Effector memory CD8-positive, alpha-beta T cell (primary cell): ENCODE measurements at places on chromosomes 7 and 10.

GRCh38 chr7:120307991-120308545 lies 35.1 kb downstream of the KCND2 start:
- DNase-seq: no peak

DNA sequence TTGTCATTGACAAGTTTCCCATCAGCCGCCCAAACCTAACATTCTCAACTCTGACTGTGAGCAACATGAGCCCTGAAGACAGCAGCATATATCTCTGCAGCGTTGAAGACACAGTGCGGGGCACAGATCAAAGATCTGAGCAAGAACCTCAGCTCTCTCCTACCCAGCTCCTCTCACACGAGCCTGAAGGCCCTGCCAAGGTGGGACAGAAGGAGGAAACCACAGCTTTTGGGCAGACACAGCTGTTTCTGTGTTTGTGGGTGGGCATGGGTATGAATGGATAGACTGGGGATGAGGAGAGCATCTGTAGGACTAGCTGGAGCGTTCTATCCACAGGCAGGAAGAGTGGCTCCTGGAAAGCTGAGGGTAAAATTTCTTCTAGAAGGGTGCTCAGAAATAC lies 8.5 kb upstream of the PRSS1 start:
- DNase-seq: no peak

DNA sequence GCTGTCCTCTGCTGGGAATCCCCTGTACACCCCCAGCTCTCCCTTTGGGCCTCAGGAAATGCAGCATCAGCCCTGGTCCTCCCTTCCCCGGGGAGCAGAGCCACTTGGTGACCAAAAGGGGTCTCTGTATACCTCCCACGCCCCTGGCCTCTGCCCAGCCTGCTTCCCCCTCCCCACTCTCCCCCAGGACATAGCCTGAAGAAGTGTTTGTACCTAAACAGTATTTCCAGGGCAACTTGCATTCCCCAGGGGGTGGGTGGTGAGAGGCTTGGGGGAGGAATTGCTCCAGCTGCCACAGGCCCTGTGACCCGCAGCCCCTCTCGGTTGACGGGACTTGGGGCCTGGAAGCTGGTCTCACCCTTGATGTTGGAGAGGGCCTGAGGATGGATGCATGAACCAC lies 39.3 kb downstream of the TMEM270 start:
- no peak for DNase-seq

- DNase-seq: no peak
Observed at GRCh38 chr10:71064413-71065118, 147.8 kb upstream of the UNC5B start.

- DNase-seq: no peak
Observed at GRCh38 chr7:14115701-14116100, 126.2 kb upstream of the ETV1 start.

DNA sequence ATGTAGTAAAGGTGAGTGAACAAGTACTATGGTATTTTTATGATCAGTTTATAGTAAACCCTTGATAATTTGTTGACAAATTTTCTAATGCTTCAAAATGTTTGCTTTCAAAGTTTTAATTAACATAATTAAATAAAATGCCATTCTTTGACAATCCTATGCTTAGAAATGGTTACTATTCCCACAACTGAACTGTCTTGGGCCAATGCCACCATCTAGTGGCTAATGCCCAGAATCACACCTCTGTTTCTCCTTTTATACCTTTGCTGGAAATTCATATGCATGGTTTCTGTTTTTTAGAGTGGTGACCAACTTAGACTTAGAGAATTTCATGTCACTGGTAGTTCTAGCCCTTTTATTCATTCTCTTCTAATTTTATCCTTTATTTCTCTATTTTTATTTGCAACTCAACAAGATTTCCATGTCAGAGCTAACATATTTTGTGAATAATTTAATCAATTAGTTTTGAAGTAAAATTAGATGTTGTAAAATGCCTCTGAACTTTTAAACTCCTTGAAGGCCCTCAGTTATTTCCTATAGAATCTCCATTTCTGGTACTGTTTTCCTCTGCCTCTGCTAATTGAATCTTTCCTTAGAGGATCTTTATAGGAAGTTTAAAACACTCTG lies 31.1 kb downstream of the PCGF5 start:
- peak; percentile 56 for DNase-seq

GRCh38 chr7:81114633-81115032 lies 195.8 kb upstream of the SEMA3C start:
- DNase-seq: no peak

- no peak for DNase-seq
Observed at GRCh38 chr10:52740913-52741675, 31.5 kb downstream of the MBL2 start.

DNA sequence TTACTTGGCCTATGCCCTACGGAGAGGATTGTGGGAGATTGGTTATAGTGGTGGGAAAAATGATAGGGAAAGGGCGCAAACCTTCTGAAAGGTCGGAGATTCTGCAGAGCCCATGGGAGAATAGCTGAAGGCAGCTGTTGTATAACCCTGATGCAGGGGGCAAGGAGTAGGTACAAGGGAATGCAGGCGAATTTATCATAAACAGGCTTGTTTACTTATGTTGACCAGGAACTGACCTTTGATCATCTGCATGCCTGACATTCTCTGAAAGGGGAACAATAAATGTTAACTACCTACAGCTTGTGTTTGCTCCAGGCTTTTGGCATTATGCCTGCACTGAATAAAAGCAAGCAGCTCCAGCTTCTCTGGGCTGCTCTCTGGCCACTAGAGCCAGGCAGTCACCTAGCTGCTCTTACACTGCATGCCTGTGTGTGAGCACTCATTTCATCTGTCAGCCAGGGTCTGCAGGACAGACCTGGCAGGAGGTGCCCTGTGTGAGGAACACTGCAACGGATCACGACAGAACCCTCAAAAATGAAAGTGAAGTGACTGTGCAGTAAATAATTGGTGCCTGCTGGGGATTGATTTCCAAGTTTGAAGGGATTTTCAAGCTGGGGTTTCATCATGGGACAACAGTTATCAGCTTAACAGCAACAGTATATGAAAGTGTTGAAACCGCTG lies 31.1 kb upstream of the ABCA13 start:
- no peak for DNase-seq

- DNase-seq: peak; percentile 38
Observed at GRCh38 chr7:134701272-134701671, 54.6 kb downstream of the BPGM start.

DNA sequence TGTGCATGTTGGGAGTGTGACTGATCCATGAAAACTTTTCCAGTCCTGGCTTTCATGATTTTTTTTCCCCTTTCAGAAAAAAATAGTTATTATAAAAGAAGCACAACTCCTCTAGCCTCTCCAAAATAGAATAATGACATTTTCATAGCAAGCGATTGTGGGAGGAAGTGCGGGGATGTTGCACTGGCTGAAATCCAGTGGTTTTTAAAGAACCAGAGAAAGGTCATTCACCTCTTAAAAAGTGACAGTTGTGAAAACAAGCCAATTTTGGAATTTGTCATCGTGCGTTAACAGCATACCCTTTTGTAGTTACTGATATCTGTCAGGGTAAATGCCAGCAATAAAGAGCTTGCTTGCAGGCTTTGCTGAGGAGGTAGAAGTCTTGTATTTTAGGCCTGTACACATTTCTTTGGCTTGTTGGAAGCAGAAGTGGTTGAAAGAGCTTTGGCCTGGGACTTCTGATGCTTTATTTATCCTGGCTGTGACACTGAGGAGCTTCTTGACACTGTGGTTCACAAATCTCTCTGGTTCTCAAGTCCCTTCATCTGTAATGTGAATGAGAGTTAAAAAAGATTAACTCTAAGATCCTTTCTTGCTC lies 545.9 kb downstream of the REEP3 start:
- no peak for DNase-seq

DNA sequence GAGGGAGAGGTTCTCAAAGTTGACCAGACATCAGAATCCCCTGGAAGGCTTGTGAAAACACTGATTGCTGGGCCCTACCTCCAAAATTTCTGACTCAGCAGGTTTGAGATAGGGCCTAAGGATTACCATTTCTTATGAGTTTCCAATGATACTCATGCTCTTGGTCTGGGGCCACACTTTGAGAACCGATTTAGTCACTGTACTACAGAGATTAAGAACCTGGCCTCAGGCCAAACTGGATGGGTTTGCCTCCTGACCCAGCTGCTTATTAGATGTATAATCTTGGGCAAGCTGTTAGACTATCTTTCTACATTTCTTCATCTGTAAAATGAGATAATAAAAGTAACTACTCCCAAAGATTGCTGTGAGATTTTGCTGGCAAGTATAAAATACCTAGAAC lies 77.1 kb upstream of the SCIN start:
- no peak for DNase-seq

DNA sequence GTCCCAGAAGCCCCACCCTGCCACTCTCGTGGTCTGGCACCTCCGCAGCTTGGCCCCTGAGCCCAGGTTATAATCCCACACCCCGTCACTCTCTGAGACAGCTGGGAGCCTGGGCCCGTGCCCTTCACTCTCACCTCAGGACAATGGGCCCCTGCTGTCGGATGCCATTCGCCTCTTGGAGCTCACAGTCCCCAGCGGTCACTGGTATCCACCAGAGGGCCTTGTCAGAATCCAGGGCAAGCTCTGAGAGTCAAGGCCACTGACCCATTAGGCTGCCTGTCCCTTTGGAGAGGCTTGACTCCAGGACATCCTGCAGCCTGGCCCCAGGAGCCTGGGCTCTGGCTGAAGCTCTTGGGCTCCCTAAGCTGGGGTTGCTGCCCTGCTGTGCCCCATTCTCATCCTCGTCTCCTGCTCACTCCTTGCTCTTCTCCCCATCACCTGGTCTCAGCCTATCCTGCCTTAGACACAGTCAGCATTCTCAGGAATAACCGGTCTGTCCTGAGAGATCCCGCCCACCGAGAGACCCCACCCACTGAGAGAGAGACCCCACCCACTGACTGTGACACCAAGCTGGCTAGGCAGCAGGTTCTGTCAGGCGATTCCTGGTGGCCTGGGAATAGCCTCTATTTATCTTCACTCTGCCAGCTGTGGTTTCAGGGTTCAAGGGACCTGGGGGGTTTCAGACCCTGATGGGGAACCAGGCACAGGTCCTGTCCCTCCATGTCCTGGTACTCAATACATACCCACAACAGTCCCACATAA lies 27.7 kb downstream of the CPXM2 start:
- DNase-seq: no peak

DNA sequence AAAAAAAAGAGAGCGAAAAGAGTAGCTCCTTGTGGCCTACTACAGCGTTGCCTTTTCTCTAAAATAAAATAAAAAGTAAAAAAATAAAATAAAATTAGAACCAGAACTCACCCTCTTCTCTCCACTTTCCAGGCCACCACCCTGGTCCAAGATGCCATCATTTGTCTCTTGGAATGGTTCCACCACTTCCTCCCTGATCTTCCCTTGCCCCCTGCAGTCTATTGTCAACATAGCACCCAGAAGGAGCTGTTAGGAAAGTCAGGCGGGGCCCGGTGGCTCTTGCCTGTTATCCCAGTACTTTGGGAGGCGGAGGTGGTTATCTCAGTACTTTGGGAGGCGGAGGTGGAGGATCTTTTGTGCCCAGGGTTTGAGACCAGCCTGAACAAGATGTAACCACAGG lies 7.6 kb upstream of the GRID2IP start:
- DNase-seq: no peak

DNA sequence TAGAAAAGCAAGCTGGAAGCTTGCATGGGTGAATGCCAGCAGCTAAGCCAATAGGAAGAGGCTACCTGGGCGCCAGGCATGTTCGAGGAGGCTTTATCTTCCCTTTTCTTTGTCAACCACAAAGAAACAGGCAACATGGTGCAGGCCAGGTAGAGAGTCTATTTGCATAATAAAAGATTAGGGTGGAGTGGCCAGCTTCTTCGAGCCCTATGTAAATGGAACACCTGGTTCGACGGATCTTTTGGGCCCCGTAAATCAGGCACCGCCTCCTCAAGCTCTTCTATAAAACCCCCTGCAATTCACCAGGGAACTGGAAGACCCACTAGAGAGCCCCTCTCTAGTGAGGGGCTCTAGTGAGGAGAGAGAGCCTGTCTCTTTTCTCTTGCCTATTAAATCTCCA lies 1106.2 kb upstream of the CELF2 start:
- DNase-seq: no peak

DNA sequence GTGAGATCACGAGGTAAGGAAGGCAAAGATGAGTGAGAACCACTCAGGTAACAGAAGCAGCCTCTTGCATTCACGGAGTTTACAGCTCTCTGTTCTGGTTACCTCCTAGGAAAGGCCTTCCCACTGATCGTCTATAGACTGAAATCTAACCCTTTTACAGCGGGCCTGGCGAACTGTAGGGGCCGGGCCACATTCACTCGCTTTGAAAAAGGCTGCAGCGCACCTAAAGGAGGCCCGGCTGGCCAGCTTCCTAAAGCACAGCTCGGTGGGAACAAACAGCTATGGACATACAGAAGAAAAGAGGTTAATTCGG lies 565 bp downstream of the ATP5MK start:
- no peak for DNase-seq

GRCh38 chr7:151277631-151278030 lies 29.1 kb upstream of the SMARCD3 start:
- no peak for DNase-seq

GRCh38 chr10:2543142-2543886 lies 524.0 kb upstream of the PFKP start:
- no peak for DNase-seq

- DNase-seq: no peak
Observed at GRCh38 chr7:47932466-47933037, 15.7 kb downstream of the PKD1L1 start.

DNA sequence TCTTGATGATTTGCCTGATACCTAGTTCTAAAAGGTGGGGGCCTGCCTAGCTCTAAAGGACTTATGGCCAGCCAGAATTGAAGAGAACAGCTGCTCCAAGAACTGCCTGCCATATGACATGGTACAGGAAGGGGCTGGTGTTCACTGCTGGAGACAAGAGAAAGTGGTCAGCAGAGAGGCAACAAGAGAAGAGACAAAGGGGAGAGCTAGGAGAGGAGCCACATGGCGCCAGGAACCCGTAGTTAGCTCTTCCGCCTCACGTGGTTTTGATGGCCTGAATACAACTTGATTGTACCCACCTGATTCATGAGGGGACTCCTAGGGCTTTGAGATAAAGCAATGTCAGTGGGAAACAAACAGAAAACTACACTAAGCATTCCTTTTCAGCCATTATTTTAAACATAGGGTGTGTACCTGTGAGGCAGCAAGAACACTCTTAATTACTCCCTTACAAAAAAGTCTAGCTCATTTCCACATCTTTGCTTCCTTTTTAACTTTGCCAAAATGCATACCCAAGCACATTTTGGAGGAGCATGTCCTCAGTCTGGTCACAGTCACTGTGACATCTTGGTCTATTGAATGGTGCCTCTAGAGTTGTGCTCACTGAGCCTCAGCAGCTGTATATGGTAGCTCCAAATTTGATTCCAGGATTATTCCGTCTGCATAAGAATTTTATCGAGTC lies 71.6 kb downstream of the CCDC71L start:
- no peak for DNase-seq
